HEK293T (cell line): ENCODE measurements at places on chromosomes 6 and 20.

DNA sequence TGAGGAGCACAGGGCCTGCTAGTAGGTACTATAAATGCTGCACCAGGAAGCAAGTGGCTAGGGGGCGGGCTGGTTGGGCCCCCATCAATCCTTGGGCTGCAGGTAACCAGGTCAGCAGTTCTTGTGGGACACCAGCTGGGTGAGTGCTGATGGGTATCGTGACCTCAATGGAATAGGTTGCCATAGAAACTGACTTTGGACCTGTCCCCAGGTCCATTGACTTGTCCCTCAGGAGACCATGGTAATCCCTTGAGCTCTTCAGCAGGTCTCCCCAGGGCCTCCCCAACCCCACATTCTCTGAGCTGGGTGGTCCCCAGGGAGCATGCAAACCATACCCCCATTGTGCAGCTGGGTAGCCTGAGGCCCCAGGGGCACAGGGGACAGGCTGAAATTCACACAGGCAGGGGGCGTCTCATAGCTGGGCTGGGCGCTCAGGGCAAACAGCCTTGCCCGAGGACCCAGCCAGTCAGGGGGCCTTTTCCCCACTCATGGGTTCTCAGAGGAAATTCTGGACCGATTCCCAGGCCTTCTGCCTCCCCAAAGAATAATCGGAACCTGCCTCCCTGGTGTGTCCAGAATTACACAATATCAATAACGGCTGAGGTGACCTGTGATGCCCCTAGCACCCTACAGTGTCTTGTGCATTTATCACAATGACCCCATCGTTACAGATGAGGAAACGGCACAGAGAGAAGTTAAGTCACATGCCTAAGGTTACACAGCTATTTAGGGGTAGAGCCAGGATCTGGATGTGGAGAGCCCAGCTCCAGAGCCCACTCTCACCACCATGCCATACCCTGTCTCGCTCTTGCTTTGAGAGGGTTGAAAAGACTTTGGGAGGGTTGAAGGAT lies 35.9 kb downstream of the SRC start:
- DNase-seq = no peak

- no peak for DNase-seq
These were observed 7.0 kb downstream of the TAGAP start for GRCh38 chr6:159037756-159038290.

DNA sequence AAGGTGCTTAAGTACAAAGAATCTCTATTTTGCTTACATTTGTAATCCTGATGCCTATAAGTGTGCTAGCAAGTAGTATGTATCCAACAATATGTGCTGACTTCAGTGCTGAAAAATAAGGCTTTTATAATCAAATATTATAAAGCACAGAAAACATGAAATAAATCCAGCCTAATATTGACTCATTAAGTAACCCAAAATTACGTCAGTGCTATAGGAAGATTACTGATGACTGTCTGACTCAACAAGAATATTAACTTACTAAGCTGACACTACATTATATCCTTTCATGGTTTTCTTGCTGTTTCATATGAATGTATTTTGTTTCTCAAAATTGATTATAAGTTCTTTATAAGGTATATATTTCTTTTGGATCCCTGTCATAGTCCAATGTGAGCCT lies 76.1 kb downstream of the ME1 start:
- DNase-seq = no peak

DNA sequence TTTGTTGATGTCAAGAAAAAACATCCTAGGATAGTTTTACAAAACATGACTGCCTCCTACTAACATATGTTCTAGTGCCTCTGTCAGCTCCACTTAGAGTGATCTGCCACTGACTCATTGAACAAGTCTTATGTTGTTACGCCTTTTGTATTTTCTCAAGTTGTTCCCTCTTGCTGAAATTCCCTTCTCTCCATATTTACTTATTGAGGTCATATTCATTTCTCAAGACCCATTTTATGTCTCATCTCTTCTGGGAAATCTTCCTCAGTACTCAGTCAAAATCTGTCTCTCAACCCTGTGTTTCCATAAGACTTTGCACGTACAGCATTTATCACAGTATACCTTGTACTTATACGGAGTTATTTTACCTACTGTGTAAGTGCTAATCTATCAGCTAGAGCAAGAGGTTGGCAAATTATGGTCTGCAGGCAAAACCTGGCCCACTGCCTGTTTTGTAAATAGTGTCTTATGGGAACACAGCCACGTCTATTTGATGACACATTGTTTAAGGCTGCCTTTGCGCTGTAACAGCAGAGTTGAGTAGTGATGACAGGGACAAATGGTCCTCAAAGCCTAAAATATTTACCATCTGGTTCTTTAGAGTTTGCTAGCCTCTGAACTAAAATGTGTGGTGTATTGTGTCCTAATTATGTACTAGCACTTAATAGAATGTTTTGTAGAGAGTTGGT lies 83.4 kb downstream of the ADGRB3 start:
- no peak for DNase-seq

DNA sequence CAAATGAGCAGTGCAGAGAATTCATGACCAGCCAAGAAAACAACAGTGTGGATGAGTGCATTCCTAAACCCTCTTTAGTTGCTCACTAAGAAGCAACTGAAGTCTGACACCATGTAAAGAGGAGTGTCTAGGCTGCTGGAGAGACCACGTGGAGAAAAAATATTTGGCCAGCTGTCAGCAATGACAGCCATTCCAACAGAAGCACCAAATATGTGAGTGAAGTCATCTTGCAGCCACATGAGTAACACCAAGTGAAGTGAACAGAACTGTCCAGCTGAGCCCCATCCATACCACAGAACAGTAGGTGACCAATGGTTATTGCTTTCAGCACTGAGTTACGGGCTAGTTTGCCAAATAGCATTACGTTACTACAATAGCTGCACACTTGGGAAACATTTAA lies 89.4 kb downstream of the TBXT start:
- DNase-seq = no peak

GRCh38 chr6:136034422-136034821 lies 182.9 kb downstream of the PDE7B start:
- DNase-seq = no peak

DNA sequence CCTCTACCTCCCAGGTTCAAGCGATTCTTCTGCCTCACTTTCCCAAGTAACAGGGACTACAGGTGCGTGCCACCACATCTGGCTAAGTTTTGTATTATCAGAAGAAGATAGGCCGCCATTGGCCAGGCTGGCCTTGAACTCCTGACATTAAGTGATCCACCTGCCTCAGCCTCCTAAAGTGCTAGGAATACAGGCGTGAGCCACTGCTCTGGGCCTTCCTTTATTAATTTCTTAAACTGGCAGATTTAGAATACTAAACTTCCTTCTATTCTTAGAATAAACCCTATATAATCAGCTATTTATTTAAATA lies 86.6 kb downstream of the HFE start:
- no peak for DNase-seq

DNA sequence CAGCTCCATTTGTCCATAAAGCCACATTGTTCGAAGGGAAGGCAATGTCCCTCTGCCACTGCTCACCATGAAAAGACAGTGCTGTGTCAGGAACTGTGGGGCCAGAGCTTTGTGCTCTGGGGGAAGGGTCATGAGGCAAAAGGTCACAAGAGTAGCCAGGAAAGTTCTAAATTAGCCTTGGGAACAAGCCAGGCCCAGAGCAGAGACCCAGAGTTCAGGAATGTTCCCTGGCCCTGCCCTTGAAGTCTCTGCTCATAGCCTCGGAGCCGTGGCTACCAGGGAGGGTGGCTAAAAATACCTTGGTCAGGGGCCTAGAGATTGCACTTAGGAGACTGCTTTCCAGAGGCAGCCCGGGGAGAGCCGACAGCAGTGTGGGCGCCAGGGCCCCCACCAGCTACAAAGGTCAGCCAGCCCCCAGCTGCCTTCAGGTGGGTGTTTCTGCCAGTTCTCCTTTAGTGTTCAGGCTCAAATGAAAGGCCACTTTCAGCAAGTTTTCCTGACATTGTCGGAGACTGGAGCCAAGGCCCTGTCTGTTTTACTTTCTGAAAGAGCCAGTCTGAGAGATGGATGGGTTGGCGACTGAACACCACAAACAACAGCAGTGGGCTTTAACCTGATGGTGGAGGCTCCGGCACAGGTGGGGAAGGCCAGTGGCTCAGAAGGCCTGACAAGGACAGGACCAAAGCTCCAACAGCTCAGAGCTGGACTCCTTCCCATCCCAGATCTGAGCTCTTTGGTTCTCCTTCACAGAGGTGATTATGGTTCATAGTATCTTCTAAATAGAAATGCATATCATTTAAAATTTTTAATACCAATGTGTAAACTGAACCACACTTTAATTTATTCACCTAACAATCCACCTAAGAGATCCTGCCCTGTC lies 76.2 kb downstream of the CDH26 start:
- no peak for DNase-seq

DNA sequence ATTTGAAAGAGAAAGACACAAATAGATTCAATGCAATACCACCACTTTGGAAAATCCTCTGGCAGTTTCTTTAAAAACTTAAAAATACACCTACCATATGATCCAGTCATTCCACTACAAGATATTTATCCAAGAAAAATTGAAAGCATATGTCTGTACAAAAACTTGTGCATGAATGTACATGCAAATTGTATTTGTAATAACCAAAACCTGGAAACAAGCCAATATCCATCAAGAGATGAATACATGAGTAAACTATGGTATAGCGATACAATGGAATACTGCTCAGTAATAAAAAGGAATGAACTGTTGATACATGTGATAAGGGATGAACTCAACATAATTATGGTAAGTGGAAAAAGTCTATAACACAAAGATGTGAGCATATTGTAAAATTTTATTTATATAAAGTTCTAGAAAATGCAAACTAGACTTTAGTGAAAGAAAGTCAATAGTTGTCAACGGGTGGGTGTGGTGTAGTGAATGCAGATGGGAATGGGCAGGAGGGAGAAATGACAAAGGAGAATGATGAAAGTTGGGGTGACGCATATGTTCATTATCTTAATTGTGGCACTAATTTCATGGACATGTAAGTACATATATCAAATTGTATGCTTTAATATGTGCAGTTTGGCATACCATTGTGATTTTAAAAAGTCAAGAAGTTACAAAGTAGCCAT lies 347.5 kb downstream of the SAMD5 start:
- no peak for DNase-seq

- no peak for DNase-seq
These were observed 3.4 kb upstream of the DLL1 start for GRCh38 chr6:170294298-170294730.

DNA sequence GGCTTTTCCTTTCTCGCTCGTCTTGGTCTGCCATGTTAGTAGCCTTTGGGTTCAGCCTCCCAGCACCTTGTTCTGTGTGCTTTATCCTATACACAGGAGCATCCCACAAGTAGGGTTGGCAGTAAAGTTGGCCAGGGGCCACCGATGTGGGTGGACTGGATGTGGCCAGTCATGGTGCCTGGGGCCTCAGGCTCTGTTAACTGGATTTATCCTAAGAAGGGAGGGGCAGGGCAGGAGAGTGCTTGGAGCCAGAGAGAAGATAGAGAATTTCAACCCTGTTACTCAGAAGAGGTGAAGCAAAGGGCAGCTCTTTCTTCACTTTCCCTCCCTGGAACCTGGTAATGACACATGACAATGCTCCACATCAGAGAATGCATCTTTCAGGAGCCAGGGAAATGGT lies 14.1 kb upstream of the SIRPB2 start:
- no peak for DNase-seq

GRCh38 chr6:154232013-154232910 lies 124.3 kb downstream of the IPCEF1 start:
- no peak for DNase-seq

- DNase-seq = no peak
These were observed 3.2 kb upstream of the CTCFL start for GRCh38 chr20:57528148-57528547.

- DNase-seq = no peak
These were observed 76.7 kb downstream of the PLEKHG1 start for GRCh38 chr6:150676344-150676743.

DNA sequence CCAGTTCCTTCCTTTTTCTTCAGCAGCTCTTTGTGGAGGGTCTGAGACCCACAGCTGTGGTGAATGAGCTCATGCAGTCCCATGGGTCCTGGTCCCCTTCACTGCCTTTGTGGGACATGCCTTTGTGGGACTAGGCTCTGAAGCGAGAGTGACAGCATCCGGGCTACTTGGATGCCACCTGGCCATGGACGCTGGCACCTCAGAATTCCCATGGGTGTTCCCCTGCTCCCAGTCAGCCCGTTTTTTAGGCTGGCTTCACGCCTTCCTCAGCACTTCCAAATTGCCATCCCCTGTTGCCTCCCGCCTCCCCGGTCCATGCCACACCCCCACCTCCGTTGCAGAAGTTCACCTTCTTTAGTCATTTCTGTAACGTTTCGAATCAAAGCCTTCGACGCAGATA lies 45.1 kb downstream of the RAMACL start:
- DNase-seq = no peak

DNA sequence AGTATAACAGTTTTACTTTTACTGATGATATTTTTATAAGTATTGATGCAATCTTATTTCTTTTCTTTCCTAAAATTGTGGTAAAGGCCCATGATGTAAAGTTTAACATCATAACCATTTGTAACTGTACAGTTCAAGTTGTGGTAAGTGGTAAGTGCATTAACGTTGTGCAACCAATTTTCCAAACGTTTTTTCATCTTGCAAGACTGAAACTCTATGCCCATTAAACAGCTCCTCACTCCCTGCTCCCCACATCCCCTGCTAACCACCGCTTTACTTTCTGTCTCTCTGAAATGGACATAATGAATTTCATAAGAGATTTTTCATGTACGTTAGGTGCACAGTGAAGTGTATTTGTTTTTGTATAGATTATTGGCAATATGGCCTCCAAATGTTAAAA lies 106.0 kb downstream of the PACRG start:
- DNase-seq = no peak

GRCh38 chr6:158744986-158745430 lies 74.2 kb downstream of the EZR start:
- peak; percentile 67 for DNase-seq

GRCh38 chr6:80930376-80930775 lies 822.1 kb downstream of the TENT5A start:
- no peak for DNase-seq
